Stimulated activated CD4-positive, alpha-beta T cell treated with anti-CD3 and anti-CD28 coated beads, Interleukin-1b, Interleukin-23, amount 100 ng/mL, for 4 hours (primary cell): ENCODE measurements at places on chromosomes 7 and 10.
A peak's percentile ranks its signal among the peaks of the same experiment; 100 is the strongest.

DNA sequence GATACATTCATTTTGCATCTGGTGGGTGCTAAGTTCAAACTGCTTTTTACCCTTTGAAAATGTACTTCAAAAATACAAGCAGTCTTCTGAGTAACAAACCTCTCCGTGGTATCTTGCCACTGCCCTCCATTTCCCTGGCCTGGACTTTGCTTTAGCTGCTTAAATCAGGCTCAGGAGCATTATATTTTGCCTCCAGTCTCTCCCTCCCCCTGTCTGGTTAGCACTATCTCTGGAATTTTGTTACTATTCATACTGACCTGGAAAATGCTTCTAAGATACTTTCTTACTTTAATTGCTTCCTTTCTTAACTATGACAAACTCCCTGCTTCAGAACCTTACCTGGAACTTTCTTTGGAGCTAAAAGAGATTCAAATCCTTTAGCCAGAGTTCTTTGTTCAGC lies 369.8 kb downstream of the GFRA1 start:
- DNase-seq = no peak

DNA sequence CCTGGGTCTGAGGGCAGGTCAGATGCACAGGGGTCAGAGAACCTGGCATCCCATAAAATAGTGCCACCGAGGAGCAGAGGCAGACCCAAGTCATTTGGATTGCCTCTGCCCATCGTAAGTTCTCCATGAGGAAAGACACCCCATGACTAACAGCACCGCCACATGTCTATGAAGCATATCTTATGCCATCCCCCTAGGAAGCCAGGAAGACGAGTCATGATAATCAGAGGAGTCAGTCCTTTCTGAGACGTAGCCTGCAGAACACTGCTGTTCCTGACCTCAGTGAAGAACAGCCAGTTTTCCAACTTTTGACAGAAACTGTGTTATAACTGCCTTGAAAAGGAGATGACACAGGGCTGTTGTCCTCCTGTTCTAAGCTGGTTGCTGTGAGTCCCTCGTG lies 51.2 kb downstream of the INSYN2A start:
- no peak for DNase-seq

- DNase-seq = no peak
Observed at GRCh38 chr10:119481781-119482426, 60.6 kb downstream of the RGS10 start.

- no peak for DNase-seq
Observed at GRCh38 chr7:47600199-47601118, 18.5 kb upstream of the TNS3 start.

- no peak for DNase-seq
Observed at GRCh38 chr10:131179361-131179760, 132.2 kb downstream of the TCERG1L start.

DNA sequence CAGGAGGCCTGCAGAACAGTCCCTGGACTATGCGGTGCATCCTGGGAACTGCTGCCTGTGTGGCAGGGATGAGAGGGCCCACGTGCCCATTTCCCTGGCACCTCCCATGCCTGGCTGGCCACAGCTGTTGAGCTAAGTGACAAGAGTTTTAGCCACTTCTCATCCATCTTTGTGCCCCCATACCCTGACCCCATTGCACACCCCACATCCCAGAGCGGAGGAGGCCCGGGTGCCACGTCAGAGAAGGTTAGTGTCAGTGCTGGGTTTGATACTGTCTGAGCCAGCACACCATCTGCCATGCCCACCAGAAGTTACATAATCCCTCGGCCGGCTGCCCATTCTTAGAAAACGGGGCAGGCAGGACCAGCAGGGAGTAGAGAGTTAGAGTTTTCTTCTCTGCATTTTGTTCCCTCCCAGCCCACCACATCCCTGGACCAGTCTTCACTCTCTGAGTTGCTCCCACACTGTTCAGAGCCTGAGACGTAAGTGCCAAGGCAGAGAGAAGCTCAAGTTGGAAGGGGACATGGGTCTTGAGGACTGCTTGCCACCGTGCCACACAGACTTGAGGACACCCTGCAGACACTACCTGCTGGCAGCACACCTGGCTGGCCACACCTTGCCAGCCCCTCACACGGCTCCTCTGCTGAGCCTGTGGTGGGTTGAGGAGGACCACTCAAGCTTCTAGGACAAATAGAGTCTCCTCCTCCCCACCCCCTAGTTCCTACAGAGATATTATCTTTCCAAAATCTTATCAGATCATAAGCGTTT lies 13.1 kb downstream of the UNC5B start:
- no peak for DNase-seq

- DNase-seq = no peak
Observed at GRCh38 chr7:416761-417624, 102.7 kb downstream of the PDGFA start.

- DNase-seq = no peak
Observed at GRCh38 chr7:107972941-107973376, 30.0 kb downstream of the LAMB1 start.

GRCh38 chr10:61223576-61223975 lies 229.6 kb downstream of the TMEM26 start:
- DNase-seq = no peak

DNA sequence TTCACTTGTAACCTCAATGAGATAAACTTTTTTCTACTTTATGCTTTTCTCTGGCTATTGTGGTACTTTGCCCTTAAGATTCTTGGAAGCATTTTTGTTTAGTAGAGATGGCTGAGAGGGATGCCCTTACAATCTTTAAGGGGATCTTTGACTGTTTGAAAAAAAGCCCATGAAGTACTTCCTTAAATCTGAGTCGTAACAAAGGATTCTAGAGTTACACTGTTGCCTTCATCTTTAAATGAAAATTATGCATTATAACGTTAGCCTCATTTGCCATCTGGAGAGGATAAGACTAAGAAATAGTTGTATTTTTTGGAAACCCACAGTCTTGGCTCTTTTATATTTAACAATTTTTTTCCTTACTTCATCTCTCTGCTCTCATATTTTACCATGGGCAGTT lies 37.8 kb upstream of the FZD1 start:
- DNase-seq = no peak

DNA sequence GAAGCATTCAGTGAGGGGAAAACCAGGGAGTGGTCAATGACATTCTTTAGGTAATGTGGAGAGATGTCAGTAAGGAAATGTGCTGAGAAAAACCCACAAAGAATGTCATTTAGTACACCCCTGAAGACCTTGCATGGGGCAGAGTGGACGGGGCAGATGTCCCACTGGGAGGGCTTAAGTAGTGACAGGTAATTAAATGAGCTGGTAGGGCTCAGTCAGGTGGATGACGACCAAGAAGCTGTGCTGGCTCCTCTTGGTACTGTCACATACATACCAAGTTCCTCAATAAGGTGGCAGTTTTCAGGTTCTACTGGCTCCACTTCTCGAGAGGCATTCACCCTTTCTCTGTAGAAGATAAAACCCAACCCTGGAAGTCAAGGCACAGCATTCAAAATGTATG lies 1.8 kb downstream of the PON3 start:
- no peak for DNase-seq

DNA sequence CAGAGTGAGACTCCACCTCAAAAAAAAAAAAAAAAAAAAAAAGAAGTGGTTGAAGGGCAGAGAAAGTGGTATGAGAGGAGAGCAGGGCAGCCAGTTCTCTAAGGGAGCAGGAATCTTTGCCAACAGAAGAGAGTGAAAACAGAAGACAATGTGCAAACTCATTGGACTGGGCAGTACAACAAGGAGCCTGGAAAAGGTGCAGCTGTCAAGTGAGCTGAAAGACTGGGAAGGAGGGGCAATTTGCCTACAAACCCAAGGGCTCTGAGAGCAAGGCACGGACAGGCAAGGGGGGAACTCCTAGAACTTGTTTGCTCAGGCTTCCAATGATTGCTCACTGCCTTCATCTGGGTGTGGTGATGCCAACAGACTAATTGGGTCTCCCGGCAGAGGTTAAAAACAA lies 9.5 kb downstream of the ACTR1A start:
- DNase-seq = no peak

- DNase-seq = no peak
Observed at GRCh38 chr10:52682766-52683165, 89.8 kb downstream of the MBL2 start.

GRCh38 chr7:29300649-29301048 lies 106.1 kb downstream of the CHN2 start:
- no peak for DNase-seq

DNA sequence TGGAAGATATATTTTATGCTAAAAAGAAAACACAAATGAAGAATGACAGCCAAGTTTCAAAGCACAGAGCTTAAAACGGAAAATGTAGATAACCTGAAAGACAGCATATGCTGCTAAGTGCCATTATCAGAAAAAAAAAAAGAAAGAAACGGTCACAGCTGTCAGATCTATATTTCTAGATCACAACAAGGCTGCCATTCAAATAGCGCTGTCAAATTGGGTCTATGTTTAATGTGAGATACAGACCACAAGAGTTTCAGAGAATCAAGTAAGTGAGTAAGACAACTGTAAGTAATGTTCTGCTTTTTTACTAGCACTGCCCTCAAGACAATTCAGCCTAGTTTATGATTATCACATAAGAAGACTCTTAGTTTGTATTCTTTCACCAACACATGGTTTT lies 66.1 kb upstream of the RNF148 start:
- no peak for DNase-seq

DNA sequence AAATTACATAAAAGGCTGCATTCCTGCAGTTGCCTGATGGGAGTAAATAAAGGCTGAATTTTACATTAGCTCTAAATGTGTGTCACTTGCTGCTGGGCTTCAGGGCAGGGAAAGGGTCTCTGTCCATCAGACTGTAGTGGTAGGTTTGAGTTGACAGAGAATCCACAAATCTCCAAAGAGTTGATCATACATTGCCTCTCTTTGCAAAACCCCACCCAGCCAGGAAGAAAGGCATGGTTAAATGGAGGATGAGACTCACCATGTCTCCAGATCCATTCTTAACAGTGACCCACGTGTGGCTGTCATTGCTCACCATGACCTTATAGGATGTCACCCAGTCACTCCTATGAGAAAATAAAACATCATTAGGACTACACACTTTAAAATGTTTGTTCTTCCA lies 92.8 kb downstream of the CPXM2 start:
- no peak for DNase-seq

GRCh38 chr7:47514818-47515217 lies 67.1 kb downstream of the TNS3 start:
- DNase-seq = no peak

DNA sequence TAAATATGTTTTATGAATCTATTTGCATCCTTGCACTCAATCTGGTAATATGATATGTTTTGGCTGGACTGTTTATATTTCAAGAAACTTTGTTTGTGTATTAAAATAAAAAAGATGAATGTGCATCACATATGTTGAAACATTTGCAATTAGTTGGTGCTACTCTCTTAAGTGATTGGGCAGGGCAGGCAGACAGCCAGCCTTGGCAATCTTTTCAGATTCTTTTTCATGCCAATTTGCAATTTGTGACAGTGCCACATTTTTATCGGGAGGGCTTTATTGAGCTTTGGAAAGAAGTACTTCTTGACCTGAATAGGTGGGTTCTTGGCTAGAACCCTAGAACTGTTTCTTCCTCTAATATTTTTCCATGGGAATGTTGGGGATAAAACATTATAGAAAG lies 152.2 kb downstream of the NXPH1 start:
- no peak for DNase-seq

DNA sequence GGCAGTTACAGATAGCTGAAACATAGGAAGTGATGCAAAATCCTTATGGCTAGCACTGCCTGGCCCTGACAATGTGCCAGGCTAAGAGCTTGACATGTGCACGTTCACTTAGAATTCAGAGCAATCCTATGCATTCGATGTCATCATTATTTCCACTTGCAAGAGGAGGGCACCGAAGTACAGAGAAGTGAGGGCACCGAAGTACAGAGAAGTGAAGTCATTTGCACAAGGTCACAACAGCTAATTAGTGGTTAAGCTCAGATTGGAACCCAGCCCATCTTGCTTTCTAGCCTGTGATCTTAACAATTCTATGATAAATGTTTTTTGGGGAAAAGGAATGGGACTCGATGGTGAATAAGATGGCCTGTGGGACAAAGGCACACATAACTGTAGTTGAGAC lies 73.4 kb downstream of the ARHGAP22 start:
- DNase-seq = no peak

DNA sequence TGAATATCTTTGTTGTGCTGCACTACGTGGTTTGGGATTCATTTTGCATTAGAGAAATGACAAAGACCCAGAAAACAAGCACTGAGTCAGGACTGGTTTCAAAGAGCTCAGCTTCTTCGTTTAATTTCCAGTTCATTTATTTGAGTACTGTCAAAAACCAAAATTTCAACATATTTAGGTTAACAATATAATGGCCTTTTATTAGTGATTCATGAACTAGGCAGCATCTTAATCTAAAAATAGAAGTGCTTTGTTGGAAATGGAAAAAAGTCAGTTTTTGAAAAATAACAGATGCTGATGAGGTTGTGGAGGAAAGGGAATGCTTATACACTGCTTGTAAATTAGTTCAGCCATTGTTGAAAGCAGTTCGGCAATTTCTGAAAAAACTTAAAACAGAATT lies 856.4 kb downstream of the LRMDA start:
- DNase-seq = no peak

DNA sequence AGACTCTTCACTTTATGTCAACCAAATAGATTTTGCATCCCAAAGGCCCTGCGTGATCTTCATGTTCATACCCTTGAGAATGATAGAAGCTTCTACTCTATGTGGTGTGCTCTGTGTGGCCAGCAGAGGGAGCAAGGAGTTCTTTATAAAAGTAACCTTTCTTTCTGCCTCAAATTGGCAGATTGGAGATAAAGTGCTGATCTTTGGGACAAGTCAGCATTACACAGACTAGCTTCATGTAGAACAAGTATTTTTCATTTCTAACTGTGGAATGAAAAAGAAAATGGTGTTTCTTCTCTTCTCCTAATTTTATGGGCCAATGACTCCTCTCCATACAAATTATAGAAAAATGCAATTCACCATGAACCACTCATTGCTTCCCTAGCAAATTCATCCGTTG lies 1214.1 kb downstream of the SORCS1 start:
- no peak for DNase-seq

DNA sequence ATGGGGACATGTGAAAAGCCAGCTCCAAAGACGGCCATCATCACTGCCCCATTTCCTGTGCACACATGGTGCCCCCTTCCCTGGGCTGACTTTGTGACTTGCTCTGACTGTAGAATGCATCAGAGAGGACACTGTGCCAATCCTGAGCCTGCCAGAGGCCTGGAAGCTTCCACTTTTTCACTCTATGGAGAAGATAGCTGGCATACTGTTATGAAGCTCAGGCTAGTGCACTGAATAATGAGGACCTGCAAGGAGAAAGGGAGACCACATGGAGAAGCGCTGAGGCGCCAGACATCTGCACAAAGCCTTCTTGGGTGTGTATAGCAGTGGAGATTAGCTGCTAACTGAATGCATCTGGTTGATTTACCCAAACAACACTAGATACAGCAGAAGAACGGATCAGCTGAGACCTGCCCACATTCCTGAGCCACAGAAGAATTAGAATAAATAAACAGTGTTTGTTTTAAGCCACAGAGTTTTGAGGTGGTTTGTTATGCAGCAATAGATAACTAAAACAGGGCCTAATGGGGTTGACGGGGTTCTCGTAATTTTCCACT lies 58.9 kb upstream of the C10orf90 start:
- DNase-seq = no peak

- DNase-seq = peak; percentile 3
Observed at GRCh38 chr10:88553116-88553752, 29.9 kb downstream of the RNLS start.

- DNase-seq = no peak
Observed at GRCh38 chr7:104979167-104979841, 34.7 kb upstream of the KMT2E start.

GRCh38 chr7:70669854-70670253 lies 462.1 kb upstream of the GALNT17 start:
- no peak for DNase-seq

GRCh38 chr10:123682477-123682876 lies 16.3 kb downstream of the GPR26 start:
- DNase-seq = no peak
